Iris pigment epithelial cell (primary cell): ENCODE measurements at places on chromosomes 4 and X.

GRCh38 chrX:154465601-154466000, 7.5 kb downstream of the PLXNA3 start:
- no peak for DNase-seq

GRCh38 chr4:148312956-148313490, 129.2 kb downstream of the NR3C2 start:
- no peak for DNase-seq

GRCh38 chr4:108100827-108101226, 67.9 kb downstream of the LEF1 start:
- DNase-seq = no peak

DNA sequence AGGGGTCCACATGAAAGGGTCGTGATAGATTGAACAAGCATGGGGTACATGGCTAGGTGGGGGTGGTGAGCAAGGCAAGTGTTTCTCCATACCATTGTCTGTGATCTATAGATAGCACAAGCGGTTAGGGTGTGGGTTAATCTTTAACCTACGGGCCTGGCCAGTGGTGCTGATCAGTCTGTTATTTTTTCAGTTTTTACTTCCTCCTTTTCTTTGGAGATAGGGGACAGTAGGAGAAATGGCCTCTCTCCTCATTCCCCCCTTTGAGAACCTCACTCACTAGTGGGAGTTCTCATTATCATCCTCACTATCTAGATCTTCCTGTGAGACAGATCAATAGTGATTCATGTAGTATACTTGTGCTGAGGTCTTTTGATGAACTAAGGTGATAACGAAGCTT, 16.2 kb upstream of the GPKOW start:
- DNase-seq = no peak

GRCh38 chr4:40288566-40288965, 46.6 kb upstream of the CHRNA9 start:
- no peak for DNase-seq

DNA sequence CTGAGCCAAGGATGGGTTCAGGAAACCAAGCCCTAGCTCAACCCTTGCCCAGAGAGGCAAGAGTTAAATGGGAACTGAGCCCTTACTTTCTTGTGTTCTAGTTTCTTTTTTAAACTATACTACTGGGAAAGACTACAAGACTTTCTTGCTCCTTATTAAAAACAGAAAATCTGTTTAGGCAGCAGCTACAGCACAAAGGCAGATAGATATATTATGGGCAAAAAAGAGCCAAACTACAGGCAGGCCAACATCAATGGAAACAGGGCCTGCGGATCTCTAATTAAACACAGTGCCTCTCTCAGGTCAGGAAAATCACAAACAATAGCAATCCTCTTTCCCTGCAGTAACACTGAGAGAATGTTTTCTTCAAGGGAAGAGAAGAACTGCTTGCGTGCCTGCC, 226.0 kb downstream of the LDB2 start:
- DNase-seq = no peak

- DNase-seq = no peak
Measured at GRCh38 chr4:143023239-143023918, 161.3 kb upstream of the USP38 start.

DNA sequence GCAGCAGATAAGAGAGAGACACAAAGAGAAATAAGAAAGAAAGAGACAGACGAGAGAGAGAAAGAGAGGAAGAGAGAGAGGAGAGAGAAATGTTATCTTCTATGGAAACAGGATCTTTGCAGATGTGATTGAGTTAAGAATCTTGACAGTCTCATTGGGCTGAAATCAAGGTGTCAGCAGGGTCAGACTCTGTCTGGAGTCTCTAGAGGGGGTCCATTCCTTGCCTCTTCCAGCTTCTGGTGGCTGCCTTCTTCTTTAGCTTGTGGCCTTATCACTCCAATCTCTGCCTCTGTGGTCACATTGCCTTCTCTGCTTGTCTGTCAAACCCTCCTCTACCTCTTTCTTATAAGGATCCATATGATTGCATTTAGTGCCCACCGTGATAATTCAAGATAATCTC, 21.8 kb upstream of the GRPR start:
- no peak for DNase-seq
